ENCODE measurements at places on chromosomes 5 and 9.

GRCh38 chr5:54645882-54646355 is 128.4 kb downstream of the SNX18 start:
- no peak for DNase-seq

DNA sequence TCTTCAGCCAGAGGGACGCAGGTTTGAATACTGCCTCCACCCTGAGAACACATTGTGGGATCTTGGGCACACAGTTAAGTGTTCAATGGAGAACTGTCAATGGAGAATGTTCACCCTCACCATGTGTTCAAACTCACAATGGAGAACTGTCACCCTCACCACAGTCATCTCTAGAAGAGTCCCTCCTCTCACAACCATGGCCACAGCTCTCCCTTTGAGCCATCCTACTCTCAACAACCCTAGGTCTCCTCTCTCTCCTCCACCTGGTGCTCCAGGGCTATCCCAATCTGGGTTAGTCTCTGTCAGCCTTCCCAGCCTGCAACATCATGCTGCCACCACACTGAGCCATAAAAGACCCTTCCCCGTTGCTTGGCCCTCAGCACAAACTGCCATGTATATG is 36.3 kb upstream of the HAND1 start:
- no peak for DNase-seq

- no peak for DNase-seq
Observed at GRCh38 chr9:91803151-91803940, 146.7 kb downstream of the ROR2 start.

DNA sequence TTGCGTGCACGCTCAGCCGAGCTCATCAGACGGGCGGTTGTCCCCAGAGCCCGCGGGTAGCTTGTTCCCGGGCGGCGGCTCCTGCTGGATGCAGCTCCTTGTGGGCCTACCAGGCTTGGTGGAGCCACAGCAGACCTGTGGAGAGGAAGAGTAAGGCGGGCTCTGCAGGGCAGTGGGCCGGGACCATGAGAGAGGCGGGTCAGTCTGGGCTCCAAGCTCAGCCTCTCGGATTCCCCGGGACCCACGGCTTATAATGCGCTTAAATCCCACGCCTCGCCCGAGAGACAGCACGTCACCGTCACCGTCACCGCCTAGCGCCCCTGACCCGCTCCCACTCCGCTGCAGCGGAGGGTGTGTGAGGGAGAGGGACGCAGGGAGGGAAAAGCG is 1.9 kb upstream of the ANKRD18A start:
- DNase-seq, result no peak

DNA sequence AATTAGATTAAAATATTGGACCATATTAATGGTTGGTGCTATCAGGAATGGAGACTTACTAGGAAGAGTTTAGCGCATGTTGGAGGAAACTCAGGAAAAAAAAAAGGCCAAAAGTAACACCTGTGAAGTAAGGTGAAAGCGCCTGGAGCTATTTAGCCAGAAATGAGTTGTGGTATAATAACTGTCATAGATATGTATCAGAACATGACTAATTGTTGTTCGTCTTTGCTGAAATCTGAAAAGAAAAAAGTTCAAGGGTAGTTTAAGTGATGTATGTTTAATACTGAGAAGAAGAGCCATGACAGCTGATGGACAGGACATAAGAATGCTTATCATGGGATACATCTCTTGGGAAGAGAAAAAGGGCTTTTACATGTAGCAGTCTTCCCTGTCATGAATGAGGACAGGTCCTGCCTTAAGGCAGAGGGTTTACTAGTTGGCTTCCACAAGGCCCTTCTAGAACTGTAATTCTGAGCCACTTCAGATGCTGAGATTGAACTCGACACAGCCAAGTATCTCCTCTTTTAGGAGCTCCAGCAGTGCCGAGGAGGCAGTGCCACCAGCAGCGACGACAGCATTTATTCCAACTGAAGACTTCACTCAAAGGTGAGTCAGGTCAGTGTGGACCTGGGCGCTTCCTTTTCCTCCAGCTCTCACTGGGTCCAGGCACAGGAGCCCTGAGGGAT is 940 bp upstream of the CAMK4 start:
- no peak for DNase-seq

GRCh38 chr9:88084357-88085183 is 53.7 kb downstream of the SPATA31C2 start:
- DNase-seq, result no peak

DNA sequence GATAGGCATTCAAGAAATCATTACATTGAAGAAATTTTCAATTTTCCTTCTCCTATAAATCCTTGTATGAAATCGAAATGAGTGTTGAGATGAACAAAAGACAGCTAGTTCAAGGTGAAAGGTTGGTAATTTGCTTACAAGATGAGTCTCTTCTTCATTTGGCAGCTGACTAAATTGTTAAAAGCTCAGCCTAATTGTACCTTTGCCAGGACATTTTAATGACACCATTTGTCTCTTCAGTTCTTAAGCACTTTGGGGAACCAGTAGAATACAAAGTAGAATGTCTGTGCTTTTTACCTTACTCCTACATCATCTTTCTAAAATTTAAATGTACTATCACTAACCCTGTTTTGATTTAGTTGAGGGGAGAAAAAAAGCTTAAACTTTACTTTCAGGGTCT is 59.4 kb downstream of the GRAMD2B start:
- DNase-seq, result no peak

GRCh38 chr9:98094316-98094715 is 24.7 kb downstream of the TRIM14 start:
- DNase-seq, result no peak
